Common myeloid progenitor, CD34-positive (primary cell): ENCODE measurements at places on chromosomes 7 and 10.

- no peak for DNase-seq
These were observed 25.5 kb downstream of the HGF start for GRCh38 chr7:81744389-81744788.

GRCh38 chr10:120436439-120437112 lies 20.5 kb upstream of the PLPP4 start:
- no peak for DNase-seq

- DNase-seq = no peak
These were observed 6.5 kb downstream of the BAIAP2L1 start for GRCh38 chr7:98394377-98394836.

DNA sequence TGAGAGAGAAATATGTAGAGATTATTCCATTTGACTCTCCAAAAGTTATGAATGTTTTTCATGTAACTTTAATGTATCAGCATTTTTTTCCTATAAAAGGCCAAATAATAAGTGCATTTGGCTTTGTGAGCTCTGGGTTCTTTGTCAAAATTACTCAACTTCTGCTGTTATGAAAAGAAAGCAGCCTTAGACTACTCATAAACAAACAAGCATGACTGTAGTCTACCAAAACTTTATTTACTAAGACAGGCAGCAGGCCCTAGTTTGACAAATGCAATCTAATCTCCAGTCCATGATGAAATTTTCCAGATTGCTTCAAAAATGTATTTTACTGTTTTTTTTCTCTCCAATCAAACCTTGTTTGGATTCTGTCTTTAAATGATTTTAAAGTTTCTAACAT lies 46.3 kb downstream of the MRPL32 start:
- DNase-seq = no peak

DNA sequence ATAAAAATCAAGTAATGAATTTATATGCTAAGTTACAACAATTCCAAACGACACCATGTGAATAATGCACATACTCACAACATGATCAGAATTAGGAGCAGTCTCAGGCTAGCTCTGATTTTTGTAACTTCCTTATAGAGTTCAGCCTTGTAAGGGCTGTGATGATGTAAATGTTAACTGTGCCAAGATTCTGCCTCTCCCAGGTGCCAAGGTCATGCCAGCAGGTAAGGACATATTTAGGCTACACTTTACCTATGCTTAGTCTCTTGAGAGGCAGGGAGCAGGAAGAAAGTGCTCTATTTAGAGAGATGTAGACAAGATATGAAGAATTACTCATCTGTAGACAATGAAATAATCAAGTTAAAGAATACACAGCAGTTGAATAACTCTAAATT lies 53.6 kb upstream of the AGR3 start:
- DNase-seq = no peak

DNA sequence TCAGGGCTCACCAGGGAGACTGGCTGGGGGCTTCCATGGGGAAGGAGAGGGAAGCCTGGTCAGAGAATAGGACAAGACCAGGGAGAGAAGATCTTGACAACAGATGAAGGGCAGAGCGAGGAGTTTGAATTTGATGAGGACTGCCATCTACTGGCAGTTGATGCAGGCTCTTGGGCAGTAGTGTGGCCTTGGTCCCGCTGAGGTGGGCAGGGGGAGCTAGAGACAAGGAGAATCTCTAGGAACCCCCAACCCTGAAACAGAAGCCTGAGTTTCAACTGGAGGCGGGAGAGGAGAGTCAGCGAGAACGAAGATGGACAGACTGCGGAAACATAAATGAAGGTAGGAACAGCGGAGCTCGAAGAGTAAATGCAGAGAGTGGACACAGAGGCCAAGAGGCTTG lies 81.0 kb downstream of the PPP1R3C start:
- DNase-seq = peak; percentile 36

DNA sequence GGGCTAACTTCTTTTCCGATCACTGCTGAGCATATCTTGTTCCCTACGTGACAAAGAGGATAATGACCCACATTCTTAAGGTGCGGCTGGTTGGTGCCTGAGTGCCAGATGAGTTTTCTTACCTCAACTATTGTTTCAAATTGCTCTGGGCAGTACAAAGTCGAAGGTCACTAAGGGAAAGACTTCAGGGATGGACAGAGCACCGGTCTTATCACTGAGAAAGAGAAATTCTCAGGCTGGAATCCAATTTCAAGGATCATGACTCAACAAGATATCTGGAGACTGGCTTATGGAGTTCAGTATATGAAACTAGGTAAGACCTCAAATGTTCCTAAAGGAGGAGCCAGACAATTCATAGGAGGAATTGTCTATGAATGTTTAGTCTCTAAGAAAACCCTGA lies 780.3 kb downstream of the SUGCT start:
- DNase-seq = no peak

- no peak for DNase-seq
These were observed 34.5 kb downstream of the ADAP1 start for GRCh38 chr7:919924-920341.

DNA sequence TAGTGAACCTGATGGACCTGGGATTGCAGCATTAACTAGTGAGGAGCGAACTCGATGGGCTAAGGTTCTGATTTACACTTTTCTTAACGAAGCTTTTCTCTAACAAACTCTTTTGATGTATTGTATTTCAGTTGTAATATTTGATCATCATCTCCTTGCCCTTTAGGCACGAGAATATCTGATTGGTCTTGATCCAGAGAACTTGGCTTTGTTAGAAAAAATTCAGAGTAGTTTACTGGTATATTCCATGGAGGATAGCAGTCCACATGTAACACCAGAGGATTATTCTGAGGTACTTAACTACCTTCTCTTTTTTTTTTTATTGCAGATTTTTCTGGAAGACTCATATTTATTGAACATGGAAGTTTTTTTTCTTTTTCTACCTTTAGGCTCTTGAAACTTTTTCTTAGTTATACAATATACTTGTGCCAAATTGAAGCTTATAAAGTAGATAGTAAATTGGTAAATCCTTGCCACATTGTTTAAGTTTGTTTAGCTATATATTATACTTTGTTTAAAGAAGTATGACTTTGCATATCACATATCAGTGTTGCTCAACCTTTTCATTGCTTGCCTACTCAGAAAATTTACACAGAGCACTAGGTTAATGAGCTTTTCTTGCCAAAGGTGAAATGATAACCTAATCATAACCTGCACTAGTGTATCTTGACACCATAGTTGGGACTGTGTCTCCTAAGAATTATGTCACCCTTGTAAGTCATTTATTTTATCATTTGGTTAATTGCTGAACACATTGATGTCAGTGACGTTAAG lies 30.4 kb downstream of the CROT start:
- DNase-seq = no peak

DNA sequence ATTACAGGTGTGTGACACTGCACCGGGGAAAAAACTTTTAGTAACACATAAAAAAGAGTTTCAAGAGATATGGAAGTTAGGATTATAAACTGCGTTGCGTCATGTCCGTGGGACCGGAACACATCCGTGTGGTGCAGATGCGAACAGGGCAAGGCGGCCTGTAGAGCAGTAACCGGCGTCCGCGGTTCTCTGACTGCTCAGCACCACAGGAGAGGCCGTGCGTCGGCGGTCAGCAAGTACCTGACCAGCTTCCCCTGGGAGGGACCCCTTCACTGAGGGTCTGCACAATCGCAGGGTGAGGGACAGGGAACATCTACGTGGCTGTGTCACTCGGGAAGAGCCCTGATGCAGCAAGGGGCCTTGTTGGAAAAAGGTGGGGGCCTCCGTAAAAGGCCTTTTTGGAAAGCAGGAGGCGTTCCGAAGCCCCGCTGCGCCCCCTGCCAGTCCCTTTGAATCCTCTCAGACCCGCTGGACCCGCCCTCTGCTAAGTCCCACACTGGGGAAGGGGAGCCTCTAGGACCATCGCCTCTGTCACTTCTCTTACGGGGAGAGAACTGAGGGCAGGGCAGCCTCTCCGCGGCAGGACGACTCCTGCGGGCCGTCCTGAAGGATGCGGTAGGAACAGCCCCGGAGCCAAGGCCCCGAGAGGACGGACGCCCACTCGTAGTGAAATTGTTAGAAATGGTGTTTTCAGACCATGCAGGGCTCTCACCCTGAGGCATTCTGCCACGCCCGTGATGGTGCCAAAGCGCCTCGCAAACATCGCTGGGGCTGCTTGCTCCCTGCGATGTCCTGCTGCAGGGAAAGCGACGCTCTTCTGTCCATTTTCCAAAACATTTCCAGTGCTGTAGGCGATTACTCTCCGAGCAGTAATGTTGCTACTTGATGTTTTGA lies 771.6 kb upstream of the COBL start:
- peak; percentile 1 for DNase-seq

GRCh38 chr10:28743576-28743975 lies 66.3 kb downstream of the BAMBI start:
- DNase-seq = no peak

DNA sequence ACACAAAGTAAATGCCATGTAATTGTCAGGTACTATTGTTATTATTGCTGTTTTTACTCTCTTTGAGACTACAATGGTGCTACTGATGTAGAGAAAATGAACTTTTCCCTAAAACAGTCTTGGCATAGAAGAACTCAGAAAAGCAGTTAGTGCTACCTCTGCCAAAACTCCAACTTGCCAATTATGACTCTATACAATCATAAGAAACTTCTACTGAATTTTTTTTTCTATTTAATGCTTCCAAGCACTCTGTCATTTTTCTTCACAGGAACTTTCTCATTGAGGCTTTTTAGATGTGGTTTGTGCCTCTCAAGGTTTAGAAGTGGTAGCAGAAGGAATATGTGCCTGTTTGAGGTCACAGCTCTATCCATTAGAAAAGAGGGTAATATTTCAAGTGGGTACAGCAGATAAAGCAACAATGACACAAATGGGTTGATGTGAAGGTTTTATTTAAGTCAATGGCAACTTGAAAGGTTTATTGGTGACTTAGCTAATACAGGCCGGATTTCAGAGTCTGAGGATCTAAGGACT lies 64.0 kb upstream of the FERD3L start:
- no peak for DNase-seq

DNA sequence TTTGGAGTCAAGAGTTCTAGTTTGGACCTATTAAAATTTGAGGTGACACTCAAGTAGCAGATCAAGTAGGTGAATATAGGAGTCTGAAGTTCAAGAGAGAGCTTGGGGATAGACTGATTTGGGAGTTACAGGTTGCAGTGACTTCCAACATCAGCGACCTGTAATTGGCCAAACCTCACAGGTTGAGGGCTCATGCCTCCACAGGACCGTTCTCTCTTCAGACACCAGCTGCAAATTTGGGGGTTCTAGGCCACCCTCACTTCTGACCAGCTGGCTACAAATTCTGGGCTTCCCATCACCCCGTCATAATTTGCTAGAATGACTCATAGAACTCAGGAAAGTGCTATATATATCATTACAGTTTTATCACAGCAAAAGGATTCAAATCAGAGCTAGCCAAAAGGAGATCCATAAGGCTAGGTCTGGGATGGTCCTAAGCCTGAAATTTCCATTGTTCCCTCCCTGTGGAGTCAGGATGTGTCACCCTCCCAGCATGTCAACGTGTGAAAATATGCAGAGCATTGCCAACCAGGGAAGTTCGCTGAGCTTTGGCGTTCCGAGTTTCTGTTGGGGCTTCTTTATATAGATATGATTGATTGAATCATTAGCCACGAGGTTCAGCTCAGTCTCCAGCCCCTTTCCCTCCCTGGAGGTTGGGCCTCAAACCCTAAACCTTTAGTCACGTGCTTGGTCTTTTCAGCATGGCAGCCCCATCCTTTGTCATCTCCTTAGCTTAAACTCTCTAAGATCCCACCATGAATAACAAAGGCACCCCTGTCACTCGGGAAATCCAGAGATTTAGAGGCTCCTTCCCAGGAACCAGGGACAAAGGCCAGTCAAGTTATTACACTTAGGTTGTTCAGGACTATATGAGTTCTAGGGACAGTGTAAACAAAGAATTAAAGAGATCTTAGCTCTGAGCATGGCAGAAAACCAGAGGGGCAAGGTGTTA lies 20.7 kb upstream of the ZNF212 start:
- no peak for DNase-seq

- DNase-seq = no peak
These were observed 117.0 kb downstream of the AASS start for GRCh38 chr7:122027058-122027457.

DNA sequence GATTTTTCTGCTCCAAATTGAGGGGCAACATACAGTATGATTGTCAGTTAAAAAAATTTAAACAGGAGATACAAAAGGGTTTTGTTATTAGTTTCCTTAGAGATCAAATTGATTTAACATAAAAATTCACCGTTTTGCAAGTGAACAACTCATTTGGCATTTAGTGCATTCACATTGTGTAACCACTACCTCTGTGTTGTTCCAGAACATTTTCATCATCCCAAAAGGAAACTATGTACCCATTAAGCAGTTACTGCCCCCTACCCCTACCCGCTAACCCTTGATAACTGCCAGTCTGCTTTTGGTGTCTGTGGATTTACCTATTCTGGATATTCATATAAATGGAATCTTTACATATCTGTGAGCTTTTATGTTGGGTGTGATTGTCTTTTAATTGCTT lies 3.1 kb downstream of the ZRANB1 start:
- no peak for DNase-seq

- DNase-seq = no peak
These were observed 149.1 kb upstream of the CALCR start for GRCh38 chr7:93723424-93724124.

GRCh38 chr10:536371-536925 lies 153.0 kb downstream of the DIP2C start:
- DNase-seq = no peak

GRCh38 chr7:133025056-133025455 lies 56.8 kb downstream of the CHCHD3 start:
- no peak for DNase-seq

DNA sequence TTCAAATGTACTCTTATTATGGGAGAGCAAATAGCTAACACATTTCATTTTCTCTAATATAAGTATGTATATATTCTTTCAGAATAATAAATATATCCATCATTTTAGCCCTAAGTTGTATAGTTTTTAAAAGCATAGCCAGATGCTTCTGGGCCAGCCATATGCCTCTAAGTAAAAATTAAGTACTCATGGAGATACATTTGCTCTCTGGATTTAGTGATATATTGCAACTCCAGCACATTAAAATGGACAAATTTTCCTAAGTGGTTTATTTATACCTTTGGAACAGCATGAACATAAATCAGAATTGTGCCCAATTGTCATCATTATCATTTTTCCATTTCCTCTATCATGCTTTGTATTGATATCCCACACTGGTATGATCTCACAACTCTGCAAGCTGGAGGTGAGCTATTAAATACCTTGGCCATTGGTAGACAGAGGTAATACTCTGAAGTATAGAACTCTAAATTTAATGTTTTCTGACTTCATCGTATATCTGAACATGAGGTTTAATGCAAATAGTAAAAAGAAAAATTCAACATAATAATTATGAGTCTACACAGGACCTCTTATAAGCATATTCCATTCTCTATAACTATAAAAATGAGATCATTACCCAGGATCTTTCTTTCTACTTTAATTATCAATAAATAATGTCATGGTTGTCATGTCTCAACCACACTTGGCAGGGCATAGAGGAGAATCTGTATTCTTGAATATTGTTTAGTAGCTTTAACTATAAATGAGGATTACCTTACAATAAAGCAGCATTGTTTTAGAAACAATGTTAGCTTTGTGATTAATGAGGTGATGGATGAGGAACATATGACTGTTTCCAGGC lies 90.8 kb downstream of the AGMO start:
- no peak for DNase-seq
